ENCODE measurements at places on chromosomes 3 and 15. TPM values are rescaled to one million over a fixed set of nuclear protein-coding genes. Genes with fewer than 3 reads are reported as not detected.

- DNase-seq, result no peak
Measured at GRCh38 chr3:169146179-169146665, 517.3 kb downstream of the MECOM start.

DNA sequence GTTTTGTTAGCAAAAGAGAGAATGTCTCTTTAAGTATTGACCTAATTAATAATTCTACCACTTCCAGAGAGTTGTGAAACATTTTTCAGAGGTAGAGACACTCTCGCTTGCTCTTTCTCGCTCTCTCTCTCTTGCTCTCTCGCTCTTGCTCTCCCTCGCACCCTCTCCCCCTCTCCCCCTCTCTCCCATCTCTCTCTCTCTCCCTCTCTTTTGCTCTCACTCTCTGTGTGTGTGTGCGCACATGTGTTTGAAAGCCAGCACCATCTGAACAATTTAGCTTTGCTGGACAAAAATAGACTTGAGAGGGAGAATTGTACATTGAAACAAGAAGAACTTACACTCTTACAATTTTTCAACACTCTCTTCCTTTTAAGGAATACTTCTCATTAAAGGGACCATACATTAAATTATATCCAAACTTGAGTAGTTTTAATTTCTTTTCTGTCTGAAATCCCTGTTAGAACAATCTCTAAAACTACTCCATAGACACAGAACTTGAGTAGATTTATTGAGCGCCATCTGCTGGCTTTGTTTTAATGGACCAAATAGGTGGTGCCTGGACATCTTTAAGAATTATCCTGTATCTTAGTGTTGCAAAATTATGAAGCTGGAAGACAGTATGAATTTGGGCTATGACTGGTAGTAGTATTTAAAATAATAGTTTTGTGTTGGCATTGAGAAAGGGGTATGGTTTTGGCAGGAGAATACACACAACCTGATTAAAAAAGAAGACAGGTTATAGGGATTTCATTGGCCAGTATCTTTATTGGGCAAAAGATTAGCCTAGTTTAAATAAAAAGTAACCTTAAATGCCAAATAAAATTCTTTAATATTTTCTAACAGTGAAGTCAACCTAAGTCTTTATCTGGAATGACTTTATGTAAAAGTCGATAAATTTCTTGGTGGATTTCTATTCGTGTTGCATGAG, 124.6 kb downstream of the AKAP13 start:
- DNase-seq, result peak; percentile 51

GRCh38 chr15:45486317-45486716, 36.2 kb downstream of the SLC30A4 start:
- no peak for DNase-seq

CHRNA5 gene
- polyA plus RNA-seq, result 0.12 TPM

DNA sequence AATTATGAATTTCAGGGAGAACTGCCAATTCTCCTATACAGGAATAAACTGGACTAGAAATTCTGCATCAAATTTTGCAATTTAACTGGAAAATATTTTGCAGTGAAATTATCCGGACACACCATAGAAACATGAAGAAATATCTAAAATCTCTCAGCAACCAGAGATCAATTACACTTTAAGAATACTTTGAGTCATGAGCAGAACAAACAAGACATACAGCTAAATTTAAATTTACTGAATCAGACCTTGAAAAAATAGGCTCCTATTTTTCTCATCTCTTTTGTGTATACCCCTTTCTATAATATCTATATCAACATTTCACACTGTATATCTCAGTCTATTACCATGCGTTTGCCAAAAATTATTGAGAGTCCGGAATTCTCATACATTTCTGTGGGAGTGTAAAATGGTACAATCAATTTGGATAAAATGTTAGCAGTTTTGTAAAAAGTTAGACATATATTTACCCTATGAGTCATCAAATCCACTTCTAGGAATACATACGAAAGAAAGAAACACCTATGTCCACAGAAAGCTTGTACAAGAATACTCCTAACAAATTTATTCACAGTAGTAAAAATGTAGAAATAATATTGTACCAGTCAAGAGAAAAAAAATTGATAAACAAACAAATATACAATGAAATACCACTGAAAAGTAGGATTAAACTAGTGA, 593.1 kb upstream of the NECTIN3 start:
- no peak for DNase-seq

GRCh38 chr3:53045518-53046170, at the start of gene SFMBT1:
TSS of gene SFMBT1 (minus strand) at chr3:53046073. CDS start at chr3:52969128, 76,945 bp downstream.
- DNase-seq, result peak; percentile 72

DNA sequence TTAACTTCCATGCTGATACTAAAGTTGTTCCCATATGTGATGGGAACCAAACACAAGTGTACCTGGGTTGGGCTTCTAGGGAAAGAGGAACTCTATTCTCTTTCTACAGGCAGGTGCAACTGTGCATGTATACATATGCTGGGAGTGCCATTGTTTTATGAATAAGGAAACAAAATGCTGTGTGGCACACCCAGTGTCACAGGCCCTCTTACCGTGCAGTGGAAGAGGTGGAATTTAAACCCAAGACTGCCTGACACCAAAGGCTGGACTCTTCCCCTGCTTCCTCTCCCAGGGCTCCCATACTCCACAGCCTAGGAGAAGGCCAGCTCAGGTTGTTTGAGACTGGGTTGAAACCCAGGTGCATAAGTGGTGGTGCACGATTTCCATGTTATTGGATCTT, 1.9 kb upstream of the FETUB start:
- no peak for DNase-seq

GRCh38 chr15:95021816-95022215, 790.5 kb downstream of the MCTP2 start:
- DNase-seq, result no peak

DNA sequence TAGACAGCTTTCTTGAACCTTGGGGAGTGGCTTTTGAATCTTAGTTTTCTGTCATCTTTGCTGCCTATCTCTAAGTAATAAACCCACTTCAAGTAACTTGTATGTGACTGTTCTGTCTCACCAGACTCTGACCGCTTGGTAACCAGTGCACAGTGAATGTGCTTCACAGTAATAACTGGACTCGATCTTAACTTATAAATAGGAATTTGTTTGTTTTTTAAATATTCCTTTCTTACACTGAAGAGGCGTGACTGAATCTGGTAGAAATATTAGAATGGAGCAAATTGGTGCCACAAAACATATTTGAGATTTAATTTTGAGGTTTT, 318.0 kb downstream of the GBE1 start:
- DNase-seq, result no peak

GRCh38 chr3:81580355-81580754, 181.1 kb downstream of the GBE1 start:
- no peak for DNase-seq

CAMK2N2 gene
- polyA plus RNA-seq, result not detected

DNA sequence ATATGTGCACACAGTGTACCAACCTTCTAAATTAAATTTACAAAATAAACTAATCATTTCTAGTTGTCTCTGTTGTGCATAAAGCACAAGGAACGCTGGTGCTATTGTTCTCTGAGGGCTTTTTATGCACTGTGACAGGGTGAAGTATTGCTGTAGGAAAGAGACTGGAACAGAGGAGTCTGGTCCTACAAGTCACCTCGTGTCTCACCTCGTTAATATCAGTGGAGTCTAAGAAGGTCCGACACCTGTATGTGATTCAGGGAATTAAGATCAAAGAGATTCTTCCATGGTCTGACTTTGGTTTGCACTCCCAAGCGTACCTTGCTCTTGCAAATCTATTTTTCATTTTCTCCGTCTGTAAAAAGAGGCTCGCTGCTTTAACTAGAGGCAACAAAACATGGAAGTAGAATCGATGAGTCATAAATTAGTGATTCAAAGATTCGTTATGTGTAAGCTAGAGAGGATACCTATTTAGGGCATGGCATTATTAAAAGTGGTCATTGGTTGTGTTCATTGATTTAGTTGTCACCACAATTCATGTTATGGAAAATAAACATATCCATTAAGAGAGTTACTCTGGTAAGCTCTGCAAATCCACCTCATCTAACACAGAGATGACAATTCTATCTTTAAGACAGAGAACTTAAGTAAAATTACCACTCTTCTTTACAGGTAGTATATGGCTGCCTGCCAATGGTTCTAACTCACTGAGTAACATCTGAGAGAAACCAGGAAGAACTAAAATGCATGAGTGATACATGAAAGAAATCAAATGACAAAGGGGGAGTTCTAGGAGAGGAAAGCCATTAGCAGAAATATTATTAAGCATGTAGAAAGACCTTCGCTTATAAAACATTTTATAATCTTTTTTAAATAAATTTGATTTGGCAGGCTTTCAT, 219.4 kb upstream of the GBE1 start:
- no peak for DNase-seq

ABI3BP gene
- polyA plus RNA-seq, result not detected

DNA sequence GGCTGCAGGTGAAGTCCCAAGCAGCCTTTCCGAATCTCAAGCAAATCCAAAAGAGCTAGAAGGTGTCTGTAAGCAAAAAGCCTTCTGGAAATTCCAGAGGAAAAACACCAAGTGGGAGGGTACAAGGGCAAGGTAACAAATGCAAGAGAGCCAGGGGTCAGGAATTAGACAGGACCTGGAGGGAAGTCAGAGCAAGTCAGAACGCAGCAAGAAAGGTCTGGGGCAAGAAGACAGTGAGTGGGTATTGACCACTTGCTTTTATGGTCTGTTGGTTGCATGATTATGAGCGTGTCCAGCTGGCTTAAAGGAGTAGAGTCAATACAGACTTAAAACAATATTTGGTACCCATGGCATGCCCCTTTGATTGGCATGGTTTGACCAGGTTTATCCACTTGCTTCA, 66.7 kb upstream of the OXTR start:
- DNase-seq, result no peak

SH2D7 gene
- polyA plus RNA-seq, result not detected

GRCh38 chr3:10189557-10190354, 25.0 kb downstream of the IRAK2 start:
- DNase-seq, result no peak

LSG1 gene
- polyA plus RNA-seq, result 41.7 TPM

DNA sequence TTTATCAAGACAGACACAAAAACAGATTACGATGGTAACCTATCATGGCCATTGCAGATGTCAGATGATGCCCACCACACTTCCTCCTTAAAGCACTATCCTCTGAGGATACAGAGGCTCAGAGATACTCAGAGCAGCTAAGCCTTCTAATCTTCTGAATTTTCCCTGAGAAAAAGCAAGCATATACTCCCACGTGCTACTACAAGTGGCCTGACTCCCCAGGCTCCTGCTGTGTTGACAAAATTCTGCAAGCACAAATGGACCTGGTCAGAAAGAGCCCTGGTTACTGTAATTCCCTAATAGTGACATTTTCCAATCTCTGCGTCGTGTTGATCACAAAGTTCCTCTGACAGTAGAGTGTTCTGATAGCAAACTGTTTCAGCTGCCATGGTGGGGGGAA, 207.1 kb downstream of the KCNMB2 start:
- DNase-seq, result no peak

- no peak for DNase-seq
Measured at GRCh38 chr3:65888196-65888595, 150.5 kb downstream of the MAGI1 start.
